ENCODE measurements at places on chromosomes 7 and 10.

- no peak for DNase-seq
Observed at GRCh38 chr7:92749832-92750446, 86.4 kb downstream of the CDK6 start.

GRCh38 chr7:71019706-71020105 lies 112.2 kb upstream of the GALNT17 start:
- no peak for DNase-seq

GRCh38 chr10:32326119-32326518 lies 20.8 kb downstream of the EPC1 start:
- no peak for DNase-seq

DNA sequence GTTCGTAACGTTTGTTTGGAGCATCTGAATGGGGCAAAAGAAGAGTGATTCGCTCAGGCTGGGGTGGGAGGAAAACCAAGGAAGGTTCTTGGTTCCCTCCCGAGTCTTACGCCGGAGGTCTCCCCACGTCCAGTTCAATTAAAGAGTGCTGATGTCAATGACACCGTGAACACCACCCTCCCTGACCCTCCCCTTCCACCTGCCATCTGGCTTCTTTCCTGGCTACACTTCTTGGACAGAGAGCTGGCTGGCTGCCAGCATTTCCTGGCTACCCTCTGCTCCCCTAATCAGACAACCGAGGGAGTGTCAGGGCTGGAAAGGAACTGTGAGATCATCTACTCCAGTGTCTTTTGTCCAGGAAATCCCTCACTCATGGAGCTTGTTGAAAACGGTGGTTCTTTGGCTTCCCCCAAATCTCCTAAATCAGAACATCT lies 24.1 kb upstream of the FFAR4 start:
- no peak for DNase-seq

- no peak for DNase-seq
Observed at GRCh38 chr7:79175374-79175773, 278.1 kb downstream of the MAGI2 start.
